ENCODE measurements at places on chromosomes 7 and 10. TPM values are rescaled to one million over a fixed set of nuclear protein-coding genes. Genes with fewer than 3 reads are reported as not detected.

Gene AVPI1
- 4.9 TPM for polyA plus RNA-seq

Gene FAM25C
- polyA plus RNA-seq = not detected

Gene FAM25G
- not detected for polyA plus RNA-seq

Gene AKR1C4
- polyA plus RNA-seq = not detected

Gene CYP2E1
- 2.2 TPM for polyA plus RNA-seq

Gene ENO4
- polyA plus RNA-seq = 4.5 TPM

Gene NMT2
- polyA plus RNA-seq = 32.7 TPM

Measured in right lung (tissue), 10 donors.